ENCODE measurements at places on chromosomes 5 and 9.

GRCh38 chr9:99693888-99694287 lies 127.8 kb upstream of the NR4A3 start:
- no peak for DNase-seq

GRCh38 chr9:107749787-107750444 lies 260.3 kb upstream of the KLF4 start:
- no peak for DNase-seq

GRCh38 chr5:1767524-1768282 lies 31.9 kb downstream of the MRPL36 start:
- DNase-seq = no peak

GRCh38 chr5:112529525-112529924 lies 110.4 kb upstream of the EPB41L4A start:
- no peak for DNase-seq

- no peak for DNase-seq
These were observed 25.7 kb downstream of the TRIO start for GRCh38 chr5:14168793-14169262.

DNA sequence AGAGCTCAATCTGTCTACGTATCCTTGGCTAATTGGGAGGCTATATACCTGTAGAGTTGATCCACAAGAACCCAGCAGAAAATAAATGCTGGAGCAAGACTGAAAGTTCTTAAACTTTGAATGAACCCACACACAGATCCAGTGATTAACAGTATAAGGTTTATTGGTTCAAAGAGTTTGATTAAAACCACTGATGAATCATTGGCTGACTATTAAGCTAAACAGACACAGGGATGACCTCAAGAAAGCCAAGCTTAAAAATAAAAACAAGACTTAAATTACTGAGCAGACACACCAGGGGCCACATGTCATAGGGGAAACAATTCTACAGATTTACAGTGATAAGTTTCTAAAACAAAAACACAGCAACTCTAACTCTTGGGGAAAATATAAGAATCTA lies 163.6 kb downstream of the SPATA31D1 start:
- DNase-seq = no peak

GRCh38 chr5:142821733-142822487 lies 51.7 kb downstream of the ARHGAP26 start:
- no peak for DNase-seq

DNA sequence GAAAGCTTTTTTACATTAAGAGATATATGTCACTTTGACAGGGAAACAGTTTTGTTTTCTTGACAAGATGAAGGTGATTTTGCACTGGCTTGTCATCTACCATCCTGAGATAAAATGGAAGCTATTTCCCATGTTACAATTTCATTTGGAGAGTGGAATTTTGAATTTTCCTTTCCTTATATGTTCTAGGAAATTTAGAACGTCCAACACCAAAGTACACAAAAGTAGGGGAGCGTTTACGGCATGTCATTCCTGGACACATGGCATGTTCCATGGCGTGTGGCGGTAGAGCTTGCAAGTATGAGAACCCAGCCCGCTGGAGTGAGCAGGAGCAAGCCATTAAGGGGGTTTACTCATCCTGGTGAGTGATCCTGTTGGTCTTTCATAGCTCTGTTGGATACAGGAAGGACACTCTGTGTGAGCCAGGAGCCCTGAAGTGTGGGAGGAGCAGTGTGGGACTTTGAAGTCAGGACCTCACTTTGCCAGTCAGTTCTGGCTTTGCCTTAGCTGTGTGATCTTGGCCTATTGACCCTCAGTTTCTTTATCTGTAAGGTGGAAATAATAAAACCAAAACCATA lies 887 bp downstream of the PTPDC1 start:
- DNase-seq = no peak

- no peak for DNase-seq
These were observed 22.2 kb upstream of the B4GALT1 start for GRCh38 chr9:33189331-33189791.

GRCh38 chr5:97735209-97735608 lies 552.2 kb upstream of the RIOK2 start:
- no peak for DNase-seq

DNA sequence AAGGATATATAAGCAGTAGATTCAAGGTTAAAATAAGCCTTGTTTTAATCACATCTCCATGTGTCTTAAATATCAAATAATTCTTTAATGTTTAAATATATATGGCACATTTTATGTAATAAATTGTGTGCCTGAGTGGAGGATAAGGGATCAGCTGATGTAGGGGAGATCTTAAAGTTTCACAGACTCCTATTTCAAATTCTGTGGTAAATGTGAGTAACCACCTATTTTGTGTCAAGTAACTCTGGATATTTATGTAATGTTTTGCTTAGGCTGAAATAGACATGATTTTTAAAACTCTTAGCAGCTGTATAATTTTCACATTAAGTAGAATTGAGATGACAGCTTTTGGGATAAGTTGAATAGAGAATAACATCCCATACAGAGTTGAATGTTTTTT lies 41.3 kb upstream of the ITGA2 start:
- DNase-seq = no peak

GRCh38 chr9:80076162-80076561 lies 504.4 kb downstream of the TLE4 start:
- no peak for DNase-seq

DNA sequence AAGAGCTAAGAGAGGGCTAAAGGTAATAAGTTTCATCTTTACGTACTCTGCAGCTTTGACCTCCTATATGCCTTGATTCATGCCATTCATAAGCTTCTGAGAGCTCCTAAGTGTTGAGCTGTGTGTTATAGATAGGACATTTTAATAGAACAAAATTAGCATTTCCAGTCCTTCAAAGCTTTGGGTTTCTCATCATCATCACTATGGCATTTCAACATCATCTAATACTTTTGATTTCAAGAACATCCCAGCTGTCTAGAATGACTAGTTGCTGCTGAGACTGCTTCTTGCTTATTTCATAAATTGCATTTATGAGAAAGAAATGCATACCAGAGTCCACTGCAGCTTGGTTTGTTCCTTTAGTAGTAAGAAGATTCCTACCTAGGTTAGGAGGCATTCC lies 201.7 kb downstream of the SGCD start:
- DNase-seq = no peak

DNA sequence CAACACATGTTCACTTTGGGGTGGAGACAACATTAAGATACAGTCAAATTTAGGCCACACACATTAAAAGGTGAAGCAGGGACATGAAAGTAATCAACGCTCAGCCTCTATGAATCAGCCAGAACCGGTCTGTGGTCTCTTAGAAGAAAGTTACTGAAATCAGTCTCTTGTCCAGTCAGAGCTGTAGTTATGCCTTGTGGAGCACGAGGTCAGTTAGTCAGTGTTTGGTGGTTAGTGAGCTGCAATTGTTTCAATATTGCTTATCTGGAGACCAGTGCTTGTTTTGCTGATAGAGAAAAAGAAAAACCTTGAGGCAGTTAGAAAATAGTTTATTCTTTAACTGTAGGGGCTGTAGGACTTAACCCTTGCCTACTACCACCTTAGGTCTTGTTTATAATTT lies 157.8 kb upstream of the RASEF start:
- DNase-seq = no peak

DNA sequence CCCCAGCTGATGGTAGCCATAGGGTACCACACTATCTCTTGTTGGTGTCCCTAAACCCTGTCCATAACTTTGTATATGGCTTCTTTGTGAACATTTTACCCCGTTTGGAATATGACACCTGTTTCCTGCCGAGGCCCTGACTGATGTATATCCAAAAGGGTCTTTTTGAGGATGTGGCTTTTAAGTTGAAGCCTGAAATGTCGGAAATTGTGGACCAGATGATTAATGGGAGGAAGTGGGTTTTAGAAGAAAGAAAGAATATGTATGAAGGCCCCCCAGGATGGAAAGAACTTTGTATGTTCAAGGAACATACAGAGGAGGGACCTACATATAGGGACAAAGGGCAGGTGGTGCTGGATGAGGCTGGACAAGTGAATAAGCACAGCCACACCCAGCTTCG lies 16.7 kb upstream of the TNFSF8 start:
- no peak for DNase-seq

- no peak for DNase-seq
These were observed 18.0 kb downstream of the KLF4 start for GRCh38 chr9:107471552-107471951.

DNA sequence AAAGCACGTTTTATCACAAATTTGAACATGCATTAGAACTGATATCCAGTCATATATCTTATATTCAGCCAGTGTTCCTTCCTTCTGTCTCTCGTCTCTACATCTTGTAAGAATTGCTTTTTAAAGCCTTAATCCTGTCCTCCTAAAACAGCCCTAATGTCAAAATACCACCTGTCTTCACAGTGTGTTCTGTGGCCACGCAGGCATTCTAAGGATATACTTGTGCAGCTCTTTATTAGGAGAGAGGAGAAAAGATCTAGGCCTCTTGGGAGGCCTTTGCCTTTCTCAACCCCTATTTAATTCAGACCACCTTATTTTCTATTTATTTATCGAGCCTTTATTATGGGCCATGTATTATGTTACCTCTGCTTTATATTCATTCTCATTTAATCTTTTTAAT lies 78.3 kb downstream of the MAN2A1 start:
- no peak for DNase-seq

DNA sequence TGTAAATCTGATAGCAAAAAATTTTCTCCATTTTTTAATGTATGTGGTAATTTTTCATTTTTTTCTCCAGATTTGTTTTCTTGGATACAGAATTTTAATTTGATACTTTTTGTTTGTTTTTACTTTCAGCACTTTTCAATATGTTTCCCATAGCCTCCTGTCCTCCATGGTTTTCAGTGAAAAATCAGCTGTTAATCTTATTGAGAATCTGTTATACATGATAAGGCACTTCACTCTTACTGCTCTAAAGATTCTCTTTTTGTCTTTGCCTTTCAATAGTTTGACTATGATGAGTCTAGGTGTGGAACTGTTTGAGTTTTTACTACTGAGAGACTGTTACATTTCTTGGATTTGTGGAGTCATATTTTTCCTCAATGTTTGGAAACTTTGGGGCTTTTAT lies 455.7 kb upstream of the NUDT12 start:
- no peak for DNase-seq

- peak; percentile 30 for DNase-seq
These were observed 27.4 kb upstream of the CEP120 start for GRCh38 chr5:123450640-123451039.

DNA sequence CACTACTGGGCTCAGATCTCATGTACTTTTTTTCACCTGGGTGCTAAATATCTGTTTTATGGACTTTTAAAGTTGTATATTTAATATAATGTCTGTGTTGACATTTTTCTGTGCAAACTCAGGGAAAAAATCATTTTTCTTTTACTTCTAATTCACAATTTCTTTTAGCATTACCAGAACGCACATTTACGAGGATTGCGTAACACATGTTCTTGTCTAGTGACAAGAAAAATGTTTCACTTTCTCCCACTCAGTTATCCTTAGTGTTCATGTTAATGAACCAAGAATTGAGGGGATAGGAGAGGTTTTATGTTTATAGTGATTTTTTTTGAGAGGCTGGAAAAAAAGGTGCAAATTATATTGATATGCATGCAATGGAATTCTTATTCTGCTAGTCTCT lies 86.3 kb upstream of the PJA2 start:
- DNase-seq = no peak

- DNase-seq = no peak
These were observed 504.5 kb upstream of the ITGA1 start for GRCh38 chr5:52283221-52283620.

DNA sequence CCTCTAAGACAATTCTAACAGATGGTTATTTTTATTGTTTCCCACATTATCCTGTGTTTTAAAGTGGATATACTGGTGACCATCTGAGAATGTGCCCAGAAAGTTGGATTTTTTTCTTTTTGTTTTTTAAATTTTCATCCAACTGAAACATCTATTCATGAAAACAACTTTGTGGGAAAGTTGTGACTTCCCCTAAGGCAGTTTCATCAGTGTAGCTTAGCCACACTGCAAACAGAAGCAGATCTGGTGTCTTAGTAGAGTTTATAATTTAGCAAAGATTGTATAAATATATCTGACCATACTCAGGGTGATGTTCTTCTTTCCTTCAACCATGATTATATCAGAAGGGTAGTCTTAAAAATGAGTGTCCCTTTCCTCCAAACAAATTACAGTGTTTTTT lies 1241.3 kb downstream of the MAT2B start:
- no peak for DNase-seq

- DNase-seq = no peak
These were observed 274.1 kb upstream of the PAPPA start for GRCh38 chr9:115879451-115879850.

DNA sequence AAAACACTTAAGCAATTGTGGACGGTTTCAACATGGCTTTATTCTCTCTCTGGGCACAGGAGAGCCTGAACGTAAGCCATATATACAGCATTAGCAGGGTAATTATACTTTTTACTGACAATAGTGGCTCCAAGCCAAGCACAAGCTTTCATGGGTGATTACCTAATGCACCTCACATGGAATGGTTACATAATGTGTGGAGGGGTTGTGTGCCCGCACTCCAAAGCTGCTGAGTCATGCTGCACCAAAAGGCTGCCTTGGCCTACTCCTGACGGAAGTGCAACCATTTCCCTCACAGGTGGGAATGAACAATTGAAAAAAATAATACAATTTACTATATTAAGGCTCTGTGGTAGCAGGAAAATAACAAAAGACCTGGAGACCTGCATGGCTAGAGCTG lies 86.5 kb upstream of the ATP10B start:
- DNase-seq = no peak

- no peak for DNase-seq
These were observed 149.4 kb downstream of the CD180 start for GRCh38 chr5:67047160-67047559.

- DNase-seq = no peak
These were observed 28.4 kb downstream of the MRPS27 start for GRCh38 chr5:72291601-72292000.

DNA sequence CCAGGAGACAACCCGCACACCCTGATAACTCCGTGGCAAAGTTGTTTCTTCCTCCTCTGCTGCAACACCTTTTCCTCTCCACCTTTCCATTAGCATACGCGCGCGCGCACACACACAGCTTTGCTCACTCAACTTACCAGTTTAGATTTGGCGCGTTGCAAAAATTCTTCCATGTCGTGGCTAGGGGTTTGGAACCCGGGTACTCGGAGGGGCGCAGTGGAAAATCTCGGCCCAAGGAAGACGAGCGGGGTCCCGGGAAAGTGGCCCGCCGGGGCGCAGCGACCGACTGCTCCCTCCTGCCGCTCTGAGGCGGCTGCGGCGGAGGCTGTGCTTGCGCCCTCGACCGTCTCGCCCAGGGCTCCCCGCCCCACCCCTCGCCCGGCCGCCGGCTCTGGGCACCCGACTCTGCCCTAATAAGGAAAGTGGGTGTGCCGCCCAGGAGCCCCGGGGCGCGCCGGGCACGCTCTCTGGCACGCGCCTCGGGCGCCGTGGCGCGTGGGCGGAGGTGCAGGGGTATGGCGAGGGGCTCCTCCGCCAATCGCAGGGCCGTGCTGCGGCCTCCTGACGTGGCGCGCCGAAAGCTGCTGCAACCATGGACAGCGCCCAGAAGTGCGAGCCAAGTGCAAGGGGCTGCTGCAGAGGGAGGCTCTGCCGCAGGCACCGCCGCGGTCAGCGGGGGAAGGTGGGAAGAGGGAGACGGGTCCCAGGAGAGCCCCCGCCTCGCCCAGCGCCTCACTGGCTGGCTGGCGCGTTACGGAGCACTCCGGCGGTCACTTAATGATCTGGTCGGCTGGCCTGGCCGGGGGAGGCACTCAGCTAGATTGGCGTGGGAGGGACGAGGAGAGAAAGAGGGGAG lies at the start of gene PRUNE2:
PRUNE2 (minus strand) TSS at position 324 of the 856 bp plus-strand sequence; CDS start at position 173, 151 bp downstream.
- peak; percentile 17 for DNase-seq

Data from NCI-H2107 (cell line).